IMR-90 (cell line): ENCODE measurements at places on chromosomes 16 and 17. TPM values are rescaled to one million over a fixed set of nuclear protein-coding genes. Genes with fewer than 3 reads are reported as not detected.
A peak's percentile ranks its signal among the peaks of the same experiment; 100 is the strongest.

- no peaks in the 10 kb centered on the region for H3K27me3 ChIP-seq
- DNase-seq, result peak; percentile 43
- H3K4me3 ChIP-seq, result no peak overlapping the region
- H3K36me3 ChIP-seq, result no peaks in the 10 kb centered on the region
- peaks cover 10% of the 10 kb centered on the region for H3K4me1 ChIP-seq
- H3K27ac ChIP-seq, result no peak overlapping the region
These were observed 28.5 kb downstream of the CYTH1 start for GRCh38 chr17:78753316-78754250.

DNA sequence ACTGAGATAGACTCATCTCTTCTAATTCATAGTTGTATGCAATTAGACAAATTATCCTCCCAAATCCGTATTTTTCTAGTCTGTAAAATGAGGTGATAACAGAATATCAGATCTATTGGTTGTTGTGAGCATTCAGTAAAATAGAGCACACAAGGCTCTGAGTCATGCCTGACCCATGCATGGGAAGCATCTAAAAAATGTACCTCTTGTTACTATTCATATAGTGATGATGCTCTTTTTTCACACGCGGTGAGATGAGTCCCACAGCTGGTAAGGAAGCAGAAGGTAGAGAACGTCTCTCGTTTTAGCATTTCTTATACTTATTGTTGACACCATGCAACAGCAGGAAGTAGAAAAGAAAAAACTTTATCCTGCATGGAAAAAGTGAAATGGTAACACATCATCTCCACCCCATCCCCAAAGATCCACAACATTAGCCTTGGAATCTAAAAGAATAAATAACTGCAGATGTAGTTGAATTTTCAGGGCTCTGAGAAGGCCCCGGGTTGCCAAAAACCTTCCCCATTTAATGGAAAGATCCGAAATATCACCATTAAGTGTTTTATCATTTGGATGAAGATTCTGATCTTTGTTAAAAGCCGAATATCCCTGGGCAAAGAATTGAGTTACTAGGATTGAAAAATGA, 215.6 kb downstream of the TMEM114 start:
- no peak overlapping the region for H3K27ac ChIP-seq
- DNase-seq, result no peak
- H3K4me3 ChIP-seq, result no peak overlapping the region
- H3K36me3 ChIP-seq, result no peaks in the 10 kb centered on the region
- H3K4me1 ChIP-seq, result no peaks in the 10 kb centered on the region

The PRSS36 gene
- under 0.01 and 0.18 TPM in 2 replicates for total RNA-seq

GRCh38 chr17:31092475-31093064, 2.2 kb upstream of the NF1 start:
- H3K4me1 ChIP-seq, result peaks cover 11% of the 10 kb centered on the region
- peak; percentile 23 for DNase-seq
- no peak overlapping the region for H3K4me3 ChIP-seq
- H3K27me3 ChIP-seq, result no peaks in the 10 kb centered on the region

The AATK gene
- under 0.01 TPM in 1 of 2 replicates, not detected in the other for total RNA-seq

The GAST gene
- total RNA-seq, result not detected in 2 replicates

The OR1F1 gene
- not detected in 2 replicates for total RNA-seq

- no peak overlapping the region for H3K4me3 ChIP-seq
- DNase-seq, result no peak
- H3K36me3 ChIP-seq, result no peaks in the 10 kb centered on the region
These were observed 23.6 kb upstream of the GPRC5C start for GRCh38 chr17:74408262-74408661.

- peaks cover 15% of the 10 kb centered on the region for H3K4me1 ChIP-seq
- no peak overlapping the region for H3K4me3 ChIP-seq
- H3K36me3 ChIP-seq, result no peaks in the 10 kb centered on the region
These were observed 2.6 kb upstream of the ADORA2B start for GRCh38 chr17:15942207-15942833.

- no peaks in the 10 kb centered on the region for H3K27me3 ChIP-seq
- H3K4me3 ChIP-seq, result no peak overlapping the region
- no peak overlapping the region for H3K27ac ChIP-seq
- no peak for DNase-seq
These were observed 319.2 kb downstream of the SOX9 start for GRCh38 chr17:72439893-72440502.

DNA sequence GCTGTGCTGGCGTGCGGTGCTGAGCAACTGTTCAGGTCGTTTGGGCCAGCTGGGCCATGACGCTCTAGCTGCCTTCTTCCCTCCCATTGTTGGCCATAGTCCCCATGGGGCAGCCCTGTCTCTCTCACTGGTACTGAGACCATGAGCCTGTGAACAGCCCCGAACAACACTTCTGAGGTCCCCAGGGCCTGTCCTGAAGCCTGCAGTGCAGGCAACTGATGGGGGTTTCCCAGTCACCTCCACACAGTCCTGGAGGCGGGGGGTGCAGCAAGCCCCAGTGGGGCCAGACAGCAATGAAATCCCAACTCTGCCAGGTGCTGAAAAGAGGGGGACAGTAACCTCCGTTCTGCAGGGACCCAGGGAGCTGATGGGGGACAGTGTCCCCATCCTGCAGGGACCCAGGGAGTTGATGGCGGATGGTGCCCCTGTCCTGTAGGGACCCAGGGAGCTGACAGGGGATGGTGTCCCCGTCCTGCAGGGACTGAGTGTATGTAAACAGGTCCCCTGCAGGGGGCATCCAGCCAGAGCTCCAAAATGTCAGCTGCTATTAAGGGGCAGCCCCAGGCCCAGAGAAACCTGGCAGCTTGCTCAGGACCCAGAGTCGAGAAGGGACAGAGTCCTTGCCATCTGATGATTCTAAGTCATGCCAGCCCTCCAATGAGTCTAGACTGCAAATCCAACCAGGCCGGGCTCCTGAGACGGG, 30.4 kb downstream of the ENGASE start:
- no peaks in the 10 kb centered on the region for H3K36me3 ChIP-seq
- no peaks in the 10 kb centered on the region for H3K4me1 ChIP-seq
- H3K4me3 ChIP-seq, result no peak overlapping the region
- peaks cover 55% of the 10 kb centered on the region for H3K27me3 ChIP-seq
- H3K27ac ChIP-seq, result no peak overlapping the region
- DNase-seq, result no peak

The LAT gene
- 0.18 TPM in 1 of 2 replicates, not detected in the other for total RNA-seq

The HID1 gene
- total RNA-seq, result 0.18 and 0.56 TPM in 2 replicates

DNA sequence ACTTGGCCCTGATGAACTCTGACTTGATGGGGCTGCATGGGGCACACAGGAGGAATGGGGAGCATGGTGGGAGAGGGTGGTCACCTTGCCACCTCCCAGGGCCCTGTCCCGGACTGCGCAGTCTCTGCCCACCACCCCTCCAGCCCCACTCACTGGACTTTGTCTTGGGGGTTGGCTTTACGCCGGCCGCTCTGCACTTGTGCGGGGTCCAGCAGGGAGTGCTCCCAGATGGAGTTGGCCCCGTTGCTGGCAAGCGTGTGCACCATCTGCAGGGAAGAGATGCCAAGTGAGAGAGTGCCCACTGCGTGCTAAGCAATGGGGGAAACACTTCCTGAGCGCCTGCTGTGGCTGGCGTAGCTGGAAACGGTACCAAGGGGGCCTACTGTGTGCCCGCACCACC, 6.7 kb downstream of the GIT1 start:
- H3K4me3 ChIP-seq, result no peak overlapping the region
- H3K27me3 ChIP-seq, result no peaks in the 10 kb centered on the region
- no peak for DNase-seq
- H3K27ac ChIP-seq, result no peak overlapping the region
- H3K4me1 ChIP-seq, result peaks cover 17% of the 10 kb centered on the region; the same call in 1 of the 2 replicates
- peaks cover 38% of the 10 kb centered on the region for H3K36me3 ChIP-seq

GRCh38 chr17:5429191-5429887, 9.4 kb downstream of the RPAIN start:
- H3K36me3 ChIP-seq, result peaks cover 66% of the 10 kb centered on the region
- H3K4me1 ChIP-seq, result peaks cover 4% of the 10 kb centered on the region
- H3K4me3 ChIP-seq, result no peak overlapping the region
- no peak overlapping the region for H3K27ac ChIP-seq

The NQO1 gene
- 404 and 426 TPM in 2 replicates for total RNA-seq

DNA sequence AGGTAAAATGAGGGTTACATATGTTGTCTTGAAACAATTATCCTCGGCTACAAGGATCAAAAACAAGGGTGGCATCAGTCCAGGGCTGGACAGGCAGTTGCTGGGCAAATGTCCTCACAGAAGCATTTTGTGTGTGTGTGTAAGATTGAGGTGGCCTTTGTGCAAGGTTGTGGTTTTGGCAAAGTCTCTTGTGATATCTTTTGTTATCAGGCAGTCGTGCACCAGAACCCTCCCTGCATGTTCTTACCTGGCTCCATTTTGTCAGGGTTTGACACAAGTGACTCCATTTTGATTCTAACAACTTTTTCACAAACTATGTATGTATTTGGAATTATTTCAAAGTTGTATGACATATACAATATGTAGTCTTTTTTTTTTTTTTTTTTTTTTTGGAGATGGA, 20.0 kb downstream of the CHAD start:
- no peak overlapping the region for H3K4me3 ChIP-seq
- H3K27me3 ChIP-seq, result no peaks in the 10 kb centered on the region
- DNase-seq, result no peak
- H3K4me1 ChIP-seq, result 0 out of 2 replicates have a peak, but pooled peaks cover 2% of the 10 kb centered on the region
- no peak overlapping the region for H3K27ac ChIP-seq

The ACSM5 gene
- not detected in 2 replicates for total RNA-seq

DNA sequence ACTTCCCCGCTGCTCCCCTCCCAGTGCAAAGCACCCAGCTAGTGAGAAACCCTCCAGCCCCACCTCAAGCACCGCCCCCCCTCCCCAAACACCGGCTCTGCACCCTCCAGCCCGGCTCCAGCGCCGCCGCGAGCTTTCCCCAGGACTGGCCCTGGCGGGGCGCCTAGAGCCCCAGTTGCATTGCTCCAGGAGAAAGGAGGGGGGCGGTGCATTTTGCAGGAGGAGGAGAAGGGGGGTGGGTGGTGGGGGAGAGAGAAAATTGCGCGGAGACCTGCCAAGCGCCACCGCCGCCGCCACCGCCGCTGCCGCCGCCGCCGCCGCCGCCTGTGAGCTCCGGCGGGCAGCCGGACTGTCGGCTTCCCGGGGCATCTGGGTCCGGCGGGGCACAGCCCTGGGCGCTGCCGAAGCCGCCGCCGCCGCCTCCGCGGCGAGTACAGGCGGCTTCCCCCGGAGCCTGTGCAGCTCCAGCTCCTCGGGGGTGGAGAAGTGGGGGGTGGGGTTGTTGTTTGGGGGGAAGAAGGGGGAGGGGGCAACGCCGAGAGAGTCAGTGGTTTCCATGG, 333 bp upstream of the NOG start:
- H3K4me1 ChIP-seq, result peaks cover 10% of the 10 kb centered on the region
- DNase-seq, result peak; percentile 54
- peaks cover 29% of the 10 kb centered on the region for H3K27me3 ChIP-seq
- no peaks in the 10 kb centered on the region for H3K36me3 ChIP-seq
- H3K4me3 ChIP-seq, result peak overlapping the region; percentile 68

The MVP gene
- total RNA-seq, result 221 and 319 TPM in 2 replicates

DNA sequence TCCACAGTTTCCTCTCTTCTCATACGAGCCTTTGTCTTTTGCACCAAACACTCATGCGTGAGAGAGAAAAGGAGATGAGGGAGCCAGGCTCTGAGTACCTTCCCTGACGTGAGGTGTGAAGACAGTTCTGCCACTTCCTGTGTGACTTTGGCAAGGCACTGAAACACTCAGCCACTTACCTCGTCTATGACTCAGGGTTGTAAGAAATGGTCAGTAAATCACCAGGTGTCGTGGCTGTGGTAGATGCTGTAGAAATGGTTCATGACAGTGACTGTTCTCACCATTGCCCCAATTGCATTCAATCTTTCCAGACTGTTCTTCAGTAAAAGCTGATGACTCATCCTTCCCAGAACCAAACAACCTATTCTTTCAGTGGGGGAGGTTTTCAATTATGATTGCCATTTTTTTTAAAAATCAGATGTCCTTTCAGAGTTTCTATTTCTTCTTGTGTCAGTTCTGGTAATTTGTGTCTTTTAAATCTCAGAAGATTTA, 49.2 kb upstream of the CBFA2T3 start:
- no peaks in the 10 kb centered on the region for H3K4me1 ChIP-seq
- no peak for DNase-seq
- H3K4me3 ChIP-seq, result no peak overlapping the region
- no peak overlapping the region for H3K27ac ChIP-seq
- H3K36me3 ChIP-seq, result no peaks in the 10 kb centered on the region

DNA sequence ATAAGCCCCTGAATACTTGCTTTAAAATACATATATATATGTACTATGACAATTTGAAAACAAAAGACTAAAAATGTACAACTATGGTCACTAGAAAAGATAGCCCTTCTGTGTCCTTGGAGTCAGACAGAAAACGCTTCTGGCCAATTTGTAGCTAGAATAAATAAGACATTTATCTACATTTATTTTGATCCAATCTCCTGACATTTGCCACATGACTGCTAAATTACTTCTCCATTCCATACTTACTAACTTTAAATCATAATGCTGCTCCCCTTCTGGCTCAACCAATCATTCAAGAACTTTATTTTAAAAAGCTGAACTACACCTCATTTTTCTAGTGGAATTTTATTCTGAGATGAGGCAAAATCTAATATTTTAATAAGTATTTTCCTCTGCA, 65.8 kb downstream of the CYTH1 start:
- no peak overlapping the region for H3K4me3 ChIP-seq
- no peaks in the 10 kb centered on the region for H3K27me3 ChIP-seq
- DNase-seq, result no peak
- H3K4me1 ChIP-seq, result peaks cover 9% of the 10 kb centered on the region

DNA sequence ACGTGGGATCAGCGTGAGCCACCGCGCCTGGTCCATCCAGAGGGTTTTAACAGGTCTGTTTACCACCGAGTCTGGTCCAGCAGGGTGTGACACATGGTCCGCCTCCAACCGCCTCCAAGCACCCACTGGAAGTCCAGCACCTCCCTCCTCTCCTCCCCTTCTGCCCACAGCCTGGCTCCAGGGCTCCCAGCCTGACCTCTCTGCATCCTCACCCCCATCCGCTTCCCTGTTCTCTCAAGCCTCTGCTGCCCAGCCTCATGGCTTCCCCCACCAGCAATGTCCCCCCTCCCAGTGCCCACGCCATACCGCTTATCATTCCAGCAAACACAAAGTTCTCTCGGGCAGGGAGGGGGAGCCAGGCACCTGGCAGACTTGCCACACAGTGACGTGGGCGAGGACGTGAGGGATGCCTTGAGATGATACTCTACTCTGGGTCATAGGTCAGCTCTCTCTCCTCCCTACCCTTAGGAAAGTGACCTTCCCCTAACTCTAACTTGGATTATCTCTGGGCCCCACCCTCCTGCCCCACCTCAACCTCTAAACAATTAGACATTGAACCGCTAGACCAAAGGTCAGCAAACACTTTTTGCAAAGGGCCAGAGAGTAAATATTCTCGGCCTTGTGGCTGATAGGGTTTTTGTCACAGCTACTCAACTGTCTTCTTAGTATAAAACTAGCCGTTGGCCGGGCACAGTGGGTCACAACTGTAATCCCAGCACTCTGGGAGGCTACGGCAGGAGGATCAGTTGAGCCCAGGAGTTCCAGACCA, 23.1 kb downstream of the CDC42EP4 start:
- no peak for DNase-seq
- H3K27ac ChIP-seq, result no peak overlapping the region
- no peaks in the 10 kb centered on the region for H3K27me3 ChIP-seq
- H3K4me1 ChIP-seq, result peaks cover 46% of the 10 kb centered on the region
- no peak overlapping the region for H3K4me3 ChIP-seq

- H3K4me3 ChIP-seq, result no peak overlapping the region
- no peaks in the 10 kb centered on the region for H3K4me1 ChIP-seq
- H3K36me3 ChIP-seq, result no peaks in the 10 kb centered on the region
These were observed 39.7 kb upstream of the IRX3 start for GRCh38 chr16:54326266-54326662.

- no peak overlapping the region for H3K27ac ChIP-seq
- no peaks in the 10 kb centered on the region for H3K27me3 ChIP-seq
- no peaks in the 10 kb centered on the region for H3K36me3 ChIP-seq
These were observed 52.4 kb upstream of the IRX5 start for GRCh38 chr16:54878301-54878700.

The ICAM2 gene
- total RNA-seq, result 0.28 TPM in 1 of 2 replicates, not detected in the other

The CALB2 gene
- 0.18 TPM in 1 of 2 replicates, not detected in the other for total RNA-seq
